ENCODE measurements at places on chromosomes 6 and 20.

GRCh38 chr20:34968042-34968775 lies 12.5 kb downstream of the MYH7B start:
- no peak for DNase-seq

DNA sequence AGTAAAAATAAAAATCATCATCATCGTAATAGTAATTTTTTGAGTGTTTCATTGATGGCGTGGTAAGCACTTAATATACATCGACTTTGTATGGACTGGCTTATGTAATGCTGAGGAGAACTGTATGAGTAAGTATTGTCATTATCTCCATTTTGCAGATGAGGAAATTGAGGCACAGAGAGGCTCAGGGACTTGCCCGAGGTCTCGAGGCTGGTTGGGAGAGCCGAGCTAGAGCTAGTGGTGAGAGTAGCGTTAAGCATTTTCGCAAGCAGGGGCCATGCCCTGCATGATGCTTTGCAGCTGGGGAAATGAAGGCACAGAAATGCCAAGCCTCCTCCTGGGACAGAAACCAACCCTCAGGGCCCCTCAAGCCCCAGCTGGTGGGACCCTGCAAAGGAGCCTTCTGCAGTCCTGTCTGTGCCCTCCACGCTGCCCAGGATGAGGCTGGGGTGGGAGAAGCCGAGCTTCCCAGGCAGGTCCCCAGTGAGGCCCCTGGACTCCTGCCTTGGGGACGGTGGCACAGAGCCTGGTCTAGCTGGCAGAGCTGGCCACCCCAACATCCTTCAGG lies 31.1 kb upstream of the STX16 start:
- DNase-seq, result no peak

- DNase-seq, result no peak
Observed at GRCh38 chr6:17580518-17581048, 19.5 kb upstream of the FAM8A1 start.

DNA sequence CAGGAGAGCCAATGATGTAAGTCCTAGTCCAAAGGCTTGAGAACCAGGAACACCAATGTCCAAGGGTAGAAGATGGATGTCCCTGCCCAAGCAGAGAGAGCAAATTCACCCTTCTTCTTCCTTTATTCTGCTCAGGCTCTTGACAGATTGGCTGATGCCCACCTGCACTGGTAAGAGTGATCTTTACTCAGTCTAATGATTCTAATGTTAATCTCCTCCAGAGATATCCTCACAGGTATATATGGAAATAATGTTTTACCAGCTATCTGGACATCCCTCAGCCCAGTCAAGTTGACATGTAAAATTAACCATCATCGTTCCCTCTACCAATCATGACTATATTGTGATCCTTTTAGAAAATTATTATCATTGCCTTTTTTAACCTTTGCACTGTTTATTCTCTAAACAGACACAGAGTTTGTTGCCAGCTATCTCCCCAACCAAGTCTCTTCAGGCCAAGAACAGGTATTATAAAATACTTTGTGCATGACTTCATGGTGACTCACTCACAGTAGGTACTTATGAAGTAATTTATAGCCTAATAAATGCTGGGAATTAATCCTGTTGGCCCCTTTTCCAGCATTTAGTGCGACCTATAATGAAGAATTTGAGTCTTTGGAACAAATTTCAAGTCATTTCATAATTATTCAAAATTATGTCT lies 26.2 kb upstream of the TSHZ2 start:
- DNase-seq, result no peak

GRCh38 chr6:105786890-105787655 lies 299.1 kb upstream of the PRDM1 start:
- no peak for DNase-seq

DNA sequence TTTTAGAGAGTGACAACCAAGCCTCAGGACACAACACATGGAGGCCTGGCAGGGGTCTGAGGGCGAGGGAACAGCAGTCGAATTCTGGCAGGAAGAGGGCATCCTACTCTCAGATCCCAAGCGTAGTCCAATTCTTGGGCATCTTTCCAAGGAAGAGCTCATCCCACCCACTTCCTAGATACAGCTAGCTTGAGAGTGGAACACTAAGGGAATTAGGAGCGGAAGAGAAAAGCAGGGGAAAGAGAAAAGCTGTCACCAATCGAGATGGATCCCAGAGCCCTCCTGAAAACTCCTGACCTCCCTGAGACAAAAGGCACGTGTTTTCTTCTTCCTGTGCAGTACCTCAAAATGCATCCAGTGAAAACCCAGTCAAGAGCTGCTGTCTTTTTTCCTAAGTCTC lies 67.1 kb downstream of the GFOD1 start:
- no peak for DNase-seq

DNA sequence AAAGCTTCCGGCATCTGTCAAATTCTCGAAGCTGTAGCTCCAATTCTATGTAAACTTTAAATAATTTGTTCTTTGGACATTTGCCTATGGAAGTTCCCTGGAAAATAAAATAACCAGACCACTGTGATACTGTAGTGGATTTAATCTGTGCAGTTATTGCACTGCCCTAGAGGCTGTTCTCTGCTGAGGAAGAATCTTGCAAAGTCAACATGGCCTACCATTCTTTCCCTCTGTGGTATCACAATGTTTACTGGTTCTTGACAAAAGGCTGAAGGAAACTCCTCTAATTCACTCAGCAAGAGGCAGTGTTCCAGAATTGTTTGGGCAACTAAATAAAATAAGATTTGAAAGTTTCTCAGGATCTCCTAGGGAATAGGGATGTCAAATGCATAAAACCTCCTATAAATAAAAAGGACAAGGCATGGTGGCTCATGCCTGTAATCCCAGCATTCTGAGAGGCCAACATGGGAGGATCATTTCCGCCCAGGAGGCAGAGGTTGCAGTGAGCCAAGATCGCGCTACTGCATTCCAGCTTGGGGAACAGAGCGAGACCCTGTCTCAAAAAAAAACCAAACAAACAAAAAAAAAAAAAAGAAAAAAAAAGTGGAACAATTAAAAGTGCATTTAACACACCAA lies 12.4 kb downstream of the CRNKL1 start:
- no peak for DNase-seq

DNA sequence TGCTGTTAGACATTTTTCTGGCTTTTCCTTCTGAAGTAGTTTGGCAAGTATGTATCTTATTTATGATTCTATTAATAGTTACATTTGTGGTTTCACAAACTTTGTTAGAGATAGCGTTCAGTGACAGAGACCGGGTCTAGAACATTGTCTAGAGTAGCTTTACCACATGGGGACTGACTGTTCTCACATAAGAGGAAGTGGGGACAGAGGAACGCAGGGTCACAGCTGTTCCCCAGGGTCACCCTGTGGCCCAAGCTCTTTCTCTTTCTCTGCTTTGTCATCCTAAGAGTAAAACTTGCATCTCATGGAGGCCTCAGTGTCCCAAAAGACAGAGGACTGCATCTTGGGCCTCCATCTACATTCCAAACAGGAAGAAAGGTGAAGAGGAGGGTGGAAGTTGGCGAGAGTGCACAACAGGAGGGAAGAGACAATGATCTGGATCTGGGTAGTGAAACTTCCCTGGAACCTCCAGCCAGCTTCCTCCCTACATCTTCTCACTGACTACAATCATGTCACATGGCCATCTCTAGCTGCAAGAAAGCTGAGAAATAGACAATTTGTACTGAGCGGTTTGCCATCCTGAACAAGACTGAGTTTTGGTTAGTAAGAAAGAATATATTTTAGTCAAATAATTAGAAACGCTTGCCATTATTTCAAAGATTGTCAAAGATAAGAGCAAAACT lies 645.8 kb upstream of the ARID1B start:
- DNase-seq, result no peak

DNA sequence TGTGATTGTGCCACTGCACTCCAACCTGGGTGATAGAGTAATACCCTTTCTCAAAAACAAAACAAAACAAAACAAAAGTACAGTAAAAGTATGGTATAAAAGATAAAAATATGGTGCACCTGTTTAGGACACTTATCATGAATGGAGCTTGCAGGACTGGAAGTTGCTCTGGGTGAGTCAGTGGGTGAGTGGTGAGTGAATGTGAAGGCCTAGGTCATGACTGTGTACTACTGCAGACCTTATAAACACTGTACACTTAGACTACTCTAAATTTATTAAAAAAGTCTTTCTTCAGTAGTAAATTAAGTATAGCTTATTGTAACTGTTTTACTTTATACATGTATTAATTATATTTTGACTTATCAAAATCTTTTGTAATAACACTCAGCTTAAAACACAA lies 46.0 kb downstream of the ZFP64 start:
- DNase-seq, result no peak

DNA sequence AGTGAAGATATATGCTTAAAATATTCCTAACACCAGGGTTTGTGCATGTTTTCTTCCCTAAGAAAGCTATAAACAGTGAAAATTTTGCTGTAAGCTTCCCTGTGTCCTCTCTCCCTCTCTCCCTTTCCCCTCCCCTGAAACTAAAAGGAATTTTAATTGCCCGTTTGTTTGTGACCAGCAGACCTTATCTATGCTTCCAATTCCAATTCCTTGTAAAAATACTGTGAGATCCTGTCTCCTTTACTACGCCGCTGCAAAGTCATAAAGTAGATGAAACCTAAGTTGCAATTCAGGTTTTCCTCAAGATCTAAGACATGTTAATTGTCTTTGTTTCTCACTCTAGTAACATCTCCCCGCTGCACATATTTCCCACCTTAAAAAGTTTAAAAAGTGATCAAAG lies 82.3 kb downstream of the DNAH8 start:
- no peak for DNase-seq

GRCh38 chr20:6705106-6705766 lies 62.2 kb upstream of the BMP2 start:
- no peak for DNase-seq

DNA sequence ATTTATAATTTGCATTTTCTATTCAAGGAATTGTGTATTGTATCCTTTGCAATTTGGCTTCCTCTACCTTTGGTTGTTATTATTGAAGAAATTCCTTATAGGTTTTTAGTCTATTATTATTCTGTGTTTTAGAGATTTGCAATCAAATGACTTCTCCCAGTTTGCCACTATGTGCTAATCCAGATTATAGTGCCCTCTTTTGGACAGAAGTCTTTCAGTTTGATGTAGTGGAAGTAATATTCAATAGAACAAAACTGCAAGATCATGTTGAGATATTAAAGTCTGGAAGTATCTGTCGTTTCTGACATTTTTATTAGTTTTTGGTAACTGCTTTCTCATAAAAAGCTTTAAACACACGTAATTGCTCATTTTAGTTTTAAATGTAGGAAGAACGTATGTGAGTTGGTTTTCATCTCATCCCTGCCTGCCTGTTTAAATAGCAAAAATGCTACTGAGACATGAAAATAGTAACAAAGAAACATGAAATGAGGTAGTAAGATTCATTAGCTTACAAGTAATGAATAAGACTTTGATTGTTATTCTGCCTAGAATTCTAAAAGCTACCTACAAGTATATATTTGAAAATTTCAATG lies 72.8 kb downstream of the RTN4IP1 start:
- DNase-seq, result no peak

- DNase-seq, result peak; percentile 1
Observed at GRCh38 chr6:155530219-155530834, 74.7 kb upstream of the NOX3 start.

GRCh38 chr6:69337311-69337710 lies 459.5 kb downstream of the LMBRD1 start:
- DNase-seq, result no peak

GRCh38 chr6:161583584-161583983 lies 309.7 kb upstream of the AGPAT4 start:
- no peak for DNase-seq

DNA sequence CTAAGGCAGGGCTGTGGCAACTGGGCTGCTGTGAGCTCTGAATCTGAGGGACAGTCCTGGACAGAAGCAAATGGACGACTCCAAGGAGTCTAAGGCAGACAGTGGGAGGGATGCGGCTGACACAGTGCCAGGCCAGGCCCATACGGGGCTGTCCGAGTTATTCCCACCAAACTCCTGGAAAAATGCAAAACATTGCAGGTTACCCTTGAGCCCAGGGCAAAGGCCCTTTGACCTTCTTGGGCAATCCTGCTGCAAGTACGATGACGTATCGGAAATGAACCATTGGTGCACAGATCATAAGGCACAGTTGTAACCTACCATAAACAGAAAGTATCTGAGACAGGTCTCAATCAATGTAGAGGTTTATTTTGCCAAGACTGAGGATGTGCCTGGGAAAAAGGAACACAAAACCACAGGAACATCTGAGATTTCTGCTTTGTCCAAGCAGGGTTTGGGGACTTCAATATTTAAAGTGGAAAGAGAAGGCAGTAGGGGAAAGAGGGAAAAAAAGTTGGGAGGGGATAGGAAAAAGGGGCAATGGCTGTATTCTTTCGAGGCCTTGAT lies 118.9 kb downstream of the DACT2 start:
- DNase-seq, result no peak
